Urinary bladder (tissue), 4 donors: ENCODE measurements at places on chromosomes 6 and 20. TPM values are rescaled to one million over a fixed set of nuclear protein-coding genes. Genes with fewer than 3 reads are reported as not detected.

C6orf118 gene
- not detected for total RNA-seq

FUT9 gene
- 8.8 TPM for total RNA-seq

COL11A2 gene
- 1.3 TPM for total RNA-seq

C6orf15 gene
- total RNA-seq = not detected

TSPO2 gene
- total RNA-seq = not detected

PRKN gene
- total RNA-seq = 6.5 TPM

SLC24A3 gene
- total RNA-seq = 12.6 TPM

ME1 gene
- total RNA-seq = 12.3 TPM

CTCFL gene
- not detected for total RNA-seq

XKR7 gene
- 0.05 TPM for total RNA-seq

PRSS16 gene
- 2.0 TPM for total RNA-seq

TMC2 gene
- total RNA-seq = 0.16 TPM

RSPO4 gene
- not detected for total RNA-seq

ARFGEF2 gene
- 47.3 TPM for total RNA-seq

SUMO4 gene
- total RNA-seq = 14.6 TPM

SYNGAP1 gene
- total RNA-seq = 9.8 TPM

BPIFB1 gene
- not detected for total RNA-seq

ACTL10 gene
- total RNA-seq = 0.95 TPM

SLC16A10 gene
- 5.4 TPM for total RNA-seq

LGSN gene
- total RNA-seq = not detected

MTCH1 gene
- total RNA-seq = 106 TPM

EFCAB8 gene
- 0.95 TPM for total RNA-seq

KCNQ2 gene
- total RNA-seq = 2.1 TPM

CTAGE9 gene
- total RNA-seq = not detected

THBS2 gene
- 140 TPM for total RNA-seq

FOXC1 gene
- 7.3 TPM for total RNA-seq

CCDC170 gene
- total RNA-seq = 4.7 TPM

STMN3 gene
- 17.7 TPM for total RNA-seq

NNAT gene
- total RNA-seq = 31.4 TPM

SNX9 gene
- total RNA-seq = 36.0 TPM

GNAS-AS1 gene
- total RNA-seq = 1.4 TPM

KIF25 gene
- not detected for total RNA-seq

SNRPB gene
- 52.0 TPM for total RNA-seq

DTNBP1 gene
- 5.0 TPM for total RNA-seq

MCHR2 gene
- 0.48 TPM for total RNA-seq

ECHDC1 gene
- 103 TPM for total RNA-seq

SPATS1 gene
- total RNA-seq = not detected

VSTM2L gene
- total RNA-seq = 1.3 TPM

UST gene
- 27.8 TPM for total RNA-seq

GCNT2 gene
- total RNA-seq = 15.0 TPM

GFOD1 gene
- total RNA-seq = 13.7 TPM

SCAND1 gene
- 17.9 TPM for total RNA-seq

VIP gene
- total RNA-seq = 6.3 TPM

GJA10 gene
- total RNA-seq = not detected

SEC63 gene
- total RNA-seq = 85.4 TPM

SPTLC3 gene
- total RNA-seq = 28.1 TPM

MYH7B gene
- total RNA-seq = 4.3 TPM

OR12D3 gene
- not detected for total RNA-seq

BPHL gene
- 23.7 TPM for total RNA-seq
